Ascending aorta (tissue), 2 donors: ENCODE measurements at places on chromosomes 7 and 10. TPM values are rescaled to one million over a fixed set of nuclear protein-coding genes. Genes with fewer than 3 reads are reported as not detected.
A peak's percentile ranks its signal among the peaks of the same experiment; 100 is the strongest.

GRCh38 chr10:30045961-30046360 is 13.4 kb downstream of the JCAD start:
- no peak for DNase-seq

DNA sequence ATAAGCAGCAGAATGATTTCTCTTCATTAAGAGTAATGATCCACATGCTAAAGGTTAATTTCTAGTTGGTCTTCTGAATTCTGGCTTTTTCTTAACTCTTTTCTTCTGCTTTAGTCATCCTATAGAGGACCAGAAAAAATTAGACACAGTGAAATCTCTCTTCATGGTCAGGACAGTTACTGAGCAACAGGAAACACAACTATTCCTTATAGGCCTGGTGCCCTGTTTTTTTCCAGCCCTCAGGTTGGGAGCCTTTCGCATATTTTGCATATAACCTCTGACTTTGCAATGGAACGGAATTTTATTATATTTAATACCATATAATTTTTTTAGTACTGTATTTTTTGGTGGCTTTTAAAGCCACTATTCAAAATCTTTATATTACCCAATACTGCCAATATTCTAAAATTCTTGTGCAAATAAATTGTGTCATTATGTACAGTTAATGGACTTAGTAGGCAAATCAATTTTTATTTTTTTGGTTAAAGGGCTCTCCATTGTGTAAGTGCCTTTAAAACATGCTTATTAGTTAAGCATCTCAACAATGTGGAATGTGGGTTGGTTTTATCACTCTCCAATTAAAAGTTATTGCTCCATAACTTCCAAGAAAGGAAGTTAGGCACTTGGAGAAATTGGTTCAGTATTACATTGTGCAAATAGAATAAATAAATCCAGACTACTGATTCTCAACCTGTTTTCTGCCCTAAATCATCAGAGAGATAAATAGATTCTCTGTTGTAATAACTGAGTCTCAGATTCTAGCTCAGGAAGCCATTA is 22.5 kb downstream of the ARL4A start:
- DNase-seq = no peak

GRCh38 chr10:24277771-24278170 is 68.8 kb downstream of the KIAA1217 start:
- peak; percentile 29 for DNase-seq

- DNase-seq = no peak
These were observed 50.7 kb upstream of the RPA3 start for GRCh38 chr7:7768977-7769709.

DNA sequence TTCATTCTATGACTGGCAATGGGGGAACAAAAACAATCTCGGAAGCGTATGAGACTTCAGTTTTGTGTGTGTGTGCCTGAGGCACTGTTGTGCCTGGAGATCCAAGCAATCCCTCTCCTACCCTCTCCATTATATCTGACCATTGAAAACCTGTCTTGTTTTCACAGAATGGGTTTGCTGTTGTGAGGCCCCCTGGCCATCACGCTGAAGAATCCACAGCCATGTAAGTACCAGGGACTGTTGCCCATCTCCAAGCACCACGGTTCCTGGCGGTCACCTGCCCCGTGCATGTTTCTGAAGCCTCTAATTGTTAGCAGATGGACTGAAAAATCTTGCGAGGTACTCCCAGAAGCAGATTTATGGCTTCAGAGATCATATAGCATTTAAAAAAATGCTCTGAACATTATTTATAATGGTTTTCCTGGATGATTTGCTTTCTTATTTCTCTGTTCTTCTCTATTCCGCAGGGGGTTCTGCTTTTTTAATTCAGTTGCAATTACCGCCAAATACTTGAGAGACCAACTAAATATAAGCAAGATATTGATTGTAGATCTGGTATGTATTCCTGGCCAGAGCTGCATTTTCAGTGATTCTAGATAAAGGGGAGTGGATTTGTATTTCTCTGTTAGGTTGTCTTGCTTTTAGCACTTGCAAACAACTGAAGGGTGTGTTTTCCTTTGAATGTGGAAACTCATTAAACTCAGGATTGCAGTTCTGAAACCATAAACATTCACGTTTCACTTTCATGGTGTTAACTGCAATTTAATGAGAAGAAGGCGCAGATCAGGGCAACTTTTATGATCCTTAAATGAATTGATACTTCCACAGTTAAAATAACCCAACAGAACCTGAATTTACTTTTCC is 288.2 kb downstream of the TWIST1 start:
- no peak for DNase-seq

GRCh38 chr10:4867520-4868356 is 41.7 kb downstream of the AKR1E2 start:
- no peak for DNase-seq

DNA sequence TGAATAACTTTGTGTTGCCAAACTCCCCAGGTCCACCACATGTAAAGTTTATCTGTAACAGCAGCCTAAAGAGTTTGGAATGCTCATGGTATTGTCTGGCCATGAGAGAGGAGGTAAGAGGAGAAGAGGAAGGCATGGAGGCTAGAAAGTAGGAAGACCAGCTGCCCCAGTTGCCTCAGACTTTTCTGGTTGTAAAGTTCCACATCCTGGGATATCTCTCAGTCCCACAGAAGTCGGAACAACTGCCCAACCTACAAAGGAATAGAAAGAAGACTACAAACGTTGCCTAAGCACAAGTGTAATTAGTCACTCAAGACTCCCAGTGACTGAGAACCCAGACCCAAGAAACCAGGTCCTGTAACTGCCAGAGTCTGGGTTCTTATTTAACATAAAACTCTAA is 47.3 kb downstream of the CREB3L2 start:
- no peak for DNase-seq

GRCh38 chr10:22231260-22231659 is 13.4 kb upstream of the EBLN1 start:
- no peak for DNase-seq

DNA sequence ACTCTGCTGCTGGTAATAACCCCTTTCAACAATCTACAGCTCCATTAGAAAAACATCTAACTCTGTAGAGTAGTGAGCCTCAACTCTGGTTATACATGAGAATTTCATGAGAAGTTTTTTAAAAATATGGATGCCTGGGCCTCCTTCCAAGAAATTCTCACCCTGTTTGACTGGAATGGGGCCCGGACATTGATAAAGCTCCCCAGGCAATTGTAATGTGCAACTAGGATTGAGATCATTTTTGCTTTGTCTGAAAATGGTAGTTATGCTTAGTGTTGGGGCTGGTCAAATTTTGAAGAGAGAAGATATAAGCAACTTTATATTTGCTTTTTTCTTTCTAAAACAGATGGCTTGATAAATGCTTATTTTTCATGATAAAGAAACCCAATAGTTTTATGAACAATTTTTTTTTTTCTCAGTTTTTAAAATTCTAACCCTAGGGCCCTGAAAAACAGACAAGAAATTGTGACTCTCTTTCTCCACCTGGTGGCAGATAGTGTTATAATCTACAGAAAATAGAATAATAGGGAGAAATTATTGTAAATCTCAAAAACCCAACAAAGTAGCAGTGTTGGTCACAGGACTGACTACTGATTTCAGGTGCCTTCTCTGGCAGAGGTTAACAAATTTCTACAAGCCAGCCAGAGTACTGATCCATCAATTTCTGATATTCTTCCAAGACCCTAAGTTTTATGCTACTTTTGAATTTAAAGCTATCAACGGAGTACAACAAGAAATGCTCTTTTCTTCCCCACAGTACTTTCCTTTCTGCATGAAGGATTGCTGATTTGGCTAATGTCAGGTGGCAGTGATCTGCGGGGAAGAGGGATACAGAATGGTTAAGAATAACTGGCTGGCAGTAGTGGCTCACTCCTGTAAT is 174.8 kb downstream of the DKK1 start:
- DNase-seq = no peak

GRCh38 chr10:58262766-58263165 is 4.9 kb downstream of the IPMK start:
- no peak for DNase-seq

DNA sequence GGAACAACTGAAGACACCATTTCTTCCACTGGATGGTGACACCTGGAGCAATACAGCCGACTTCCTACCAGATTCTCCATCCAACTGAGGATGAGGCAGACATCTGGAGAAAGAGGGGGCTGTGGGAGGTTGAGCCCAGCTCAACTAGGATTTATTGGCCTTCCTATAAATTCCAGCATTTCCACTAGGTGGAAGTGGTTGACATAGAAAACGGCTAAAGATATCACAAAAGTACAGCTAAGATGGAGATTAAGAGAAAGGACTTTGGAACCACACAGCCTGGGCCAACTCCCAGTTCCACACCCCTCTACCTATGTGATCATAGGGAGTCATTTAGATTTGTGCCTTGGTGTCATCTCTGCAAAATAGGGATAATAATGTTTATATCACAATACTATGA is 61.3 kb upstream of the CAV2 start:
- no peak for DNase-seq

GRCh38 chr7:81846398-81846797 is 76.6 kb upstream of the HGF start:
- no peak for DNase-seq

DNA sequence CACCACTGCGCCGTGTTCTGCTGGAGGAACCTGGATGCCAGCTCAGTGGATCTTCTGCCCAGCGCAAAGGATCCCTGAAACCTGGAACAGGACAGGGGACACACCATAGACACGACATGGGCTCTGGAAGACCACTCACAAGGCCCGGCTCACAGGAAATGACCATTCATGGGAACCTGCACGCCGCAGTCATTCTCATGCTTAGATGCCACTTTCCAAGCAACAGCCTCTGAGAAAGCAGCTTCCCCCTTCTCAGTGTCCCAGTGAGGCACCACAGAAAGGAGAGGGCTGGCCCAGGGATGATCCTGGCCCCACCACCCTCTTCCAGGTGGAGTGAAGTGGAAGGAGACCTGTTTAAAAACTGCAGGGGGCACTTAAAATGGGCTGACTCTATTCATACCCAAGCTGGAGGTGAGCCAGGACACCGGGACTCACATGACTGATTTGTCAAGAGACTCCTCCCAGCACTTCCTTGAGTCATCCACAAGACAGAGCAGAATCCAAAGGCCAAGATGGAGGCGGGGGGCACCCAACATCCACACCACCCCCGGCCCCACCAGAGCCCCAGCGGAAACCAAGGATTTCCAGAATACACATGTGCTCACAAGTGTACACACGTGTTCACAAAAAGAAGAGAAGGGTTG is 11.2 kb downstream of the CTBP2 start:
- peak; percentile 59 for DNase-seq

DNA sequence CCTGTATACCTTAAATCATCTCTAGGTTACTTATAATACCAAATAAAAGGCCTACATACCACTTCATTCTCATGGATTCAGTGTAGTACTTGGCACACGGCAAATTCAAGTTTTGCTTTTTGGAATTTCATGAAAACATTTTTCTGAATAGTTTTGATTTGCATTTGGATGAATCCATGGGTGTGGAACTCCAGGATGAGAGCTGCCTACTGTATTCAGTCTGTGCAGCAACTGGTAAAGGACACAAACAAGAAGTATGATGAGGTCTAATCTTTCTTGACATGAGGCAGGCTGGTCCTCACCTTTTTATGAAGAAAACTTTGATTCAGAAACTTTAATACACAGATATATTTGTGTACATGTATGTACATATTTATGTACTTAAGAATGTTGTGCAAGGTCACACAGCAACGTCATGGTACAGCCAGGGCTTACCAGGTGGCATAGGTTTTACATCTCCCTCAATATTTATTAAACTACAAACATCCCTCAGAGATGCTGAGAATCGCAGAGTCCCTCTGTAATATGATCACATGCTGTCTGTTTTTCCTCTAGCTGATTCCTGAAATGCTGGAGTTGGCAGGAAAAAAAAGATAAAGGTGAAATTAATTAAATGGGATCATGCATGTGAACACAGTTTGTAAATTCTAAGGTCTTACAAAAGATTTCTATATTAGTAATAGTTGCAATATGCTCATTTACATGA is 239.6 kb downstream of the PRKG1 start:
- DNase-seq = no peak

DNA sequence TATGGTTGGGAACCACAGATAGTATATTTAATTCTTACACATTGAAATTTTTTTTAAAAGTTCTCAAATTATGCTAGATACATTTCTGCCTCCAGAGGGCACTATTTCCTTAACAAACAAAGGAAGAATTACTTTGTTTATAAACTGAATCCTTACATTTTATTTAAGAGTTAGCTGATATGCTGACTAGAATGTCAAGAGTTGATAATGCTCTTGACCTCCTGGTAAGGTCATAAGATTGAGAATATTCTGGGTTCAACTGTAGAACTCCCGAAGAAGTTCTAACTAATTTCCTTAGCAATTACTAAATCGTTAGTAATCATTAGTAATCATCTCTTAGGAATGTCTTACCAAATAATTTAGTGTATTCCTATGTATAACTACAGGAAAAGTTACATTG is 95.3 kb upstream of the CYP26C1 start:
- DNase-seq = no peak

DNA sequence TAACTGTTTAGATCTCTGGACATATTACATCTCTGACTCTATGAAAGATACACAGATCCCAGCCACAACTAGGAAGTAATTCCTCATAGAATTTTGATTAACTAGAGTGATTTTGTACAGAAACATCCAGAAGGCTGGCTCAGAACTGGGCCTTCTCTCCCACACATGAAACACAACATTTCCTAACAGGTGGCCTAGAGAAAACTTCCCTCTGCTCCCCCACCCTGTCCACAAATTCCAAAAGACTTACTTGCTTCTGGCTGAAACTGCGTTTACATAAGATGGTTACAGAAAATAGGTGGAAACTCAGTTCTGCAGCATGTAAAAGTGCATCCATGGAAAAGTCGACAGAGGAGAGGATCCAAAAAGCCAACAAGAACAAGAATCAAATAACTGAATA is 132.9 kb downstream of the FZD1 start:
- no peak for DNase-seq

Gene FAM25A
- not detected for total RNA-seq

Gene ADCY1
- total RNA-seq = 3.6 TPM

Gene CCDC172
- total RNA-seq = not detected

Gene SMKR1
- total RNA-seq = not detected

Gene TMEM196
- total RNA-seq = not detected

Gene KDM7A
- 65.1 TPM for total RNA-seq

Gene SPOCK2
- 9.7 TPM for total RNA-seq

Gene SYCE1
- total RNA-seq = not detected

Gene BMPER
- total RNA-seq = not detected

Gene DIP2C
- total RNA-seq = 14.7 TPM

Gene OR2A5
- total RNA-seq = not detected

Gene GBX1
- not detected for total RNA-seq

Gene MBL2
- total RNA-seq = not detected
